HCEC 1CT (cell line): ENCODE measurements at places on chromosomes 5 and 9.

GRCh38 chr5:135136546-135136945 lies 102.5 kb upstream of the PITX1 start:
- DNase-seq, result no peak

DNA sequence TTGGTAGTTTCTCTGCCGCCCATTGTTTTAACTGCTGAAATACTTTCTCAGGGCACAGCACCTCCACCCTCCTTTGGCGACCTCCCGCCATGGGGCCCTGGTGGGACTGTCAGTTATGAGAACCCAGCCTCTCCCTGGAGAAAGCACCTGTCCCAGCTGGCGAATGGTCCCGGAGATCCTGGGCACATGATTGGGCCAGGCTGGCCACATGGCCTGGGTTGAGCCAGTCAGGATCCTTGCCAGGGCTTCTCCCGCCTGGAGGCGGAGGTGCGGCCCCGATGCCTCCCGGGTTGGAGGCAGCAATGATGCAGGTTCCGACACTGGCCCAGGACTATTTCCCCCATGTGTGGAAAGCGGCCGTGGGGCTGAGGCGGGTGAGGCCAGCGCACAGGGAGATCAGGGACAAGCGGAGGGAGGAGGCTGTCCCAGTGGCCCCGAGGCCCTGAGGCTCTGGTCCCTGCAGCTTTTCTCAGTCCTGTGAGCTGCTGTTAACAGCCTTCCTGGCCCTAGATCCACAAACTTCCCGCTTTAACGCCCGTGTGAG lies 13.6 kb downstream of the UNC5A start:
- DNase-seq, result no peak

DNA sequence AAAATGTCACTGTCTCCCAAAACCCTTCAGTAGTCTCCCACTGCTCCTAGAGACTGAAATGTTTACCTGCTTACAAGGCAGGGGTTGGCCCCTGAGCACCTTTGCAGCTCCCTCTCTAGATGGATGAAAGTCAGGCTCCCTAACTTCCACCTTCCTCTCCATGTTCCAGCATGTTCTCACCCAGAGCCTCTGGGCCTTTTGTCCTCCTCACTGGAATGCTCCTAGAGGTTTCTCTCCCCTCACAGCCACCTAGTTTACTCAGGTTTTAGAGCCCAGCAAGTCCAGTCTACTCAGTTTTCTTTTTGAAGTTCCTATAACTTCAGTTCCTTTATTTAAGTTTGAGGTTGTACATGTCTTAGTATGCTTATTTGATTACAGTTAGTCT lies 815 bp upstream of the URM1 start:
- DNase-seq, result no peak

DNA sequence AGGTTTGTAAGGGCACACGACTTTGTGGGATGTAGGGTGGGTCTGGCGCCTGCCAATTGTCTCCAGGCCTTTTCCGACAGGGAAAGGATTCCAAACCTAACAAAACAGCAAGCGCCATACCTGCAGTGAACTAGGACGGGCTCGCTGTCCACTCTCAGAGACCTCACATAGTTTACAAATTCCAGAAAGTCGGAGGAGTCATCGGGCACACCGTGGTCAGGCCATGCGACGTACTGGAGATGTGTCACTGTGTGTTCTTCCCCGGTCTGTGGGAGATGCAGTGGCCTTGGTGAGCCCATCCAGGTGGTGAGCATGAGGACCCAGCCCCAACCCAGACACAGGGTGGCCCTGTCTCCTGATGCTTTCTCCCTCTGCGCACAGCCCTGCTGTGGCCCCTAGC lies 61.3 kb upstream of the EPB41L4B start:
- DNase-seq, result no peak

DNA sequence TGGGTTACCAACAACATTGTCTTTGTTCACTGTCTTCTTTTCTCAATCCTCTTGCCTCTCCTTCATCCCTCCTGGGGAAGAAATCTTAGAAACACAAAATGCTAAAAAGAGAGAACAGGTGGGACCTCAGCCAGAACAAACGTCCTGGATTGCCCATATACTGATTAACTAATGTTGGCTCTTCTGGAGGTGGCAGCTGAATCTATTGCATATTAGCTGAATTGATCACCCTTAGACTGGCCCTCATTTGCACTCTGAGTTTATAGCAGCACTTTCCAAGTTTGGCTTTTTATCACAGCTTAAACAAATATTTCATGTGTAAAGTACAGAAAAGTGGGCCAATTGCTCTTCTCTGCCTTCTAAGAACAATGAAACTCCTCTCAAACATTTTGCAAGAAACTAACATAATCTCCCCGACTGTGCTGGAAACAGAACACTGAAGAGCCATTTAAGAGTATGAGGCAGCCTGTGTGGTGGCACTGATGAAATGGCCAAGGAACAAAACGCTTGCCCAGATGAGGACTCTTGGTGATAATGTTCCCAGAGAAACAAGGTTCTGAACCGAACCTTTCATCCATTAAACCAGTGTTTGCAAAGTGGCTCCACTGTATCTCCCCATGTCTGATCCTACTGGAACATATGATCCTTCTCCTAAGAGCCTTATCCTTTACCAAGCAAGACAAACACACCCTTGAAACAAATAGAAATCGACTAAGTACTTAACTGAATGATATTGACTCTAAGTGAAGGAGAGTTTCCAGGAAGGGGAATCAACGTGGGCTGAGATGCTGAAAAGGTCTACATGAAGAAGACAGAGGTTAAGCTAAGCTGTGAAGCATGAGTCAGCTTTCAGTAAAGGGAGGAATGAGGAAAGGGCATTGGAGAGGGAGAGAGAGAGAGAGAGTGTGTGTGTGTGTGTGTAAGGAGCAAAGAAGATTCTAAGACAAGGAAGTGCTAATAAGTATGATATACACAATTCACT lies 83.2 kb upstream of the LIFR start:
- DNase-seq, result peak; percentile 15

GRCh38 chr5:78293851-78294247 lies 649 bp downstream of the AP3B1 start:
- no peak for DNase-seq

DNA sequence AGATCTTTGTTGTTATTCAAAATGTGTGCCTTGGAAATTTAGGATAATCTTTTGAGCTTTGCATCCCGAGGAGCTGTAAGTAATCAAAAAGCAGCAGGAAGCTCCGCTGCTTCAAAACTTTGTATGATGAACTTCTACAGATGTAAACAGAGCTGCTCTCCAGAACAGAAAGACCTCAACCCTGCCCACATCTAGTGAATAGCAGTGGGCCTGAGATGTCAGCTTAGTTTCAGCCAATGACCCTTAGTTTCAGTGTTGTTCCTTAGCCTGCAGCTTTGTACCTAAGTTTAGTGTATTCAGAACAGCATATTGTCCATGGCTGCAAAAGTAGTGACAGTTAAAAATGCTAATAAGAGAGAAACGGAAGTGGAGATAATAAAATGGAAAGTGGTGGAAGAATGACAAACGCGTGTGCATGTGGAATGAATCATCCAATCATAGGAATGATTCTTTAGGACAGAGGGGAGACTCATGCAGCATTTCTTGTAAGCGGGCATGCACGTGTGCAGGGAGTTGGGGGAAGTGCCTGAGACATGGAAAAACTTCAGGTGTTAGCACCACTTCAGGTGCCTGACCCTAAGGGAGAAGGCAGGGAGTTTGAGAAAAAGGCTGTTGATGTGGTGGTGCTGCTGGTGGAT lies 24.9 kb downstream of the SNX24 start:
- DNase-seq, result peak; percentile 76

DNA sequence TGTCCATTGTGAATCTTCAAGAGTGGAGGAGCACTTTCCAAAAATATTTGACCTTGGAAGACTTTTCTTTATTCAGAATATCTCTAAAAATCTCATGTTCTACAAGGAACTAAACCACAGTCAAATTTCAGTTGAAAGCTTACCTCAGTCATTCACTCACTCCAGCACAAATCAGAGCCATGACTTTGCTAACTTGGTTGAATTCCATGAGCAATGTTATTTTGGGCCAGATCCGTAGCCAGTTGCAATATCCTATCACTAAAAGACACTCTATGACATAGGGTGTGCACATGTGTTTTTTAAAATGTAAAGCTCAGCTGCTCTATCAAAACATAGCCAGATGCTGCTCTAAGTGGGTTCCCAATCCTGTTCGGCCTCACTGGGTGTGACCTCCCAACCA lies 156.1 kb upstream of the ANKRD55 start:
- no peak for DNase-seq

DNA sequence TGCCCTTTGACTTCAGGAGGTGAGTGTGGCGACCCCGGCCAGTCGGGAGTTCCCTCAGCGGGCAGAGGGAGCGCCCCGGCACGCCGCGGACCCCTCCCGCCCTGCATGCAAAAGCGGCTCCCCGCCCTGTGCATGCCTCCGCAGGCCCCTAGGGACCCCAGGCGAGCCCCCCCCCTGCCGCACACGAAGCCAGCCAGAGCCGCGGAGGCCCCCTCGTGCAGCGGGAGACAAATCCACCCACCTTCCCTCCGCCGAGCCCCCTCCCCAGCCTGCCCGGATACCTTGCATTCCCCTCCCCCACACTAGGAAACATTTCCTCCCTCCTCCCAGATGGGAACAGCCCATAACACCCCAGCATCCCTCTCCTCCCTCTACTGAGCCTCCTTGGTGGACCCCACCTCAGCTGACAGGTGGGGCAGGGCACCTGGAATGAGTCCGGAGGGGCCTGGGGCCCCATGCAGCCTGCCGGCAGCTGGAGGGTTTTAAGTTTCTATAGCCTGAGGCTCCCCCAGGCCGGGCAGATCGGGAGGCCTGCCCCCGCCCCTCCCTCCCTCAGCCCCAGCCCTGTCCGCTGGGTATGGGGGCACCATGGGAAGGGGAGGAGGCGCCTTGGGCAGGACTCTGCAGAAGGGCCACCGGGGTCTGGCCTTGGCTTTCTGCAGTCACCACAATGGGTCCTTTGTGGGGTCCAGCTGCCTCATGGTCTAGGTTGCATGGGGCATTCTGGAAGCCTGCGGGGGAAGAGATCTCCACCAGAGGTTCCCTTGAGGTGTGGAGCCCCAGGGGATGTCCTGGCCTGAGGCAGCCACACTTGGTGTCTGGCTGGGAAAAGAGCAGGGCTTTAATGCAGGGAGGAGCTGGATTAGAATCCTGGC lies 601 bp downstream of the ERGIC1 start:
- DNase-seq, result no peak

- DNase-seq, result no peak
Measured at GRCh38 chr5:11904265-11904906, at the start of gene CTNND2. Gene CTNND2, minus strand, starts transcription at chr5:11904446. Its CDS starts 593 bp downstream, at chr5:11903853.

- peak; percentile 94 for DNase-seq
Measured at GRCh38 chr9:89137542-89138462, 40.8 kb downstream of the SHC3 start.

DNA sequence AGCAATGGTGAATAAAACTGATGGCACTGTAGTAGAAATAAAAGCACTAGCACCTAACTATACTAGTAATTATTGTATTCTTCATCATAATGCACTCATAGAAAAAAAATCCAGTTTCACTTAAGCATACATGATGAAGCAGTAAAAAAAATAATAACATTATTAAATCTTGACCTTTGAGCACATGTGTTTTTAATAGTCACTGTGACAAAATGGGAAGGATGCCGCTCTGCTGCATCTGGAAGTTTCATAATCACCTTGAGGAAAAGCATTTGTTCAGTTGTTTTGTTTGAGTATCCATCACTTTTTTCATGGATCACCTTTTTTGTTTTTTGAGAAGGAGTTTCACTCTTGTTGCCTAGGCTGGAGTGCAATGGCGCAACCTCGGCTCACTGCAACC lies 13.2 kb downstream of the OR2K2 start:
- peak; percentile 18 for DNase-seq

- peak; percentile 80 for DNase-seq
Measured at GRCh38 chr9:69857131-69857530, 36.5 kb downstream of the CFAP95 start.

GRCh38 chr9:71549023-71549422 lies 219.3 kb downstream of the CEMIP2 start:
- DNase-seq, result no peak

- DNase-seq, result no peak
Measured at GRCh38 chr5:169100735-169101075, 200.2 kb downstream of the SLIT3 start.

GRCh38 chr5:81607693-81608092 lies 143.2 kb downstream of the SSBP2 start:
- no peak for DNase-seq

- DNase-seq, result no peak
Measured at GRCh38 chr5:79834754-79835714, 145.4 kb downstream of the CMYA5 start.

DNA sequence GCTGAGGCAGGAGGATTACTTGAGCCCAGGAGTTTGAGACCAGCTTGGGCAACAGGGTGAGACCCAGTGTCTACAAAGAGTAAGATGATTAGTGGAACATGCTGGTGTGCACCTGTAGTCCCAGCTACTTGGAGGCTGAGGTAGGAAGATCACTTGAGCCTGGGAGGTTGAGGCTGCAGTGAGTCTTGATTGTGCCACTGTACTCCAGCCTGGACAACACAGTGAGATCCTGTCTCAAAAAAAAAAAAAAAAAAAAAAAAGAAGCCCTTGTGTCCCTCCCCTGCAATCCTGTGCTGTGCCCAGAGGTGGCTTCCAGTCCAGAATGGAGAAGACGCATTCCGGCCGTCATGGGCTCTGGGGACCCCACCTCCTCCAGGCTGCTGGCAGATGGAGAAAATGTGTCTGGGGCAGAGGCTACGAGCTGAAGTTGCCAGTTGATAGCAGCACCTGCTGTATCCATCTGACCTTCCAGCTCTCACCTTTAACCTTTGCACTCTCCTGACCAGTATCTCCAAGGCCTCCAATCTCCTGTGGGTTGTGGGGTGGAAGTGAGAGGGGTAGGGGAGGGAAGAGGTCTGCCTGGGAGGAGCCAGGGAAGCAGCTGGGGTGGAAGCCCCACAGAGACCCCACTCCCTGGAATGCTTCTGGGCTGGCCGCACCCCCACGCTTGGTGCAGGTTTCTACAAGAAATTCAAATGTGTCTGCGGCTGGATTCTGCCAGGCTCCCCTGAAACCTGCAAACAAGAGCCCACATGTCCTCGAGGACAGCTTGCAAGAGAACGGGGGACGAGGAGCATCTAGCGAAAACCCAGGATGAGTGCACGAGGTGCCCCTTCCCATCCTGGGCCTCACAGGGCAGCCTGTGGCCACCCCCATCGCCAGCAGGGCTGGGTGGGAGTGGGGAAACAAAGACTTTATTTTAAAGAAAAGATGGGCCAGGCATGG lies 148.3 kb upstream of the IER5L start:
- DNase-seq, result no peak
